ENCODE measurements at places on chromosomes 5 and 9. TPM values are rescaled to one million over a fixed set of nuclear protein-coding genes. Genes with fewer than 3 reads are reported as not detected.

The NRG2 gene
- not detected for total RNA-seq

The LRRC19 gene
- total RNA-seq: not detected

The MARCOL gene
- not detected for total RNA-seq

The MRPS2 gene
- total RNA-seq: 56.5 TPM

The LHX3 gene
- total RNA-seq: not detected

The HRCT1 gene
- total RNA-seq: 3.4 TPM

The PKD2L2 gene
- total RNA-seq: not detected
